Stromal cell of bone marrow (primary cell): ENCODE measurements at places on chromosomes 2 and 18.

- DNase-seq = no peak
Observed at GRCh38 chr2:210475706-210476105, 853 bp downstream of the LANCL1 start.

DNA sequence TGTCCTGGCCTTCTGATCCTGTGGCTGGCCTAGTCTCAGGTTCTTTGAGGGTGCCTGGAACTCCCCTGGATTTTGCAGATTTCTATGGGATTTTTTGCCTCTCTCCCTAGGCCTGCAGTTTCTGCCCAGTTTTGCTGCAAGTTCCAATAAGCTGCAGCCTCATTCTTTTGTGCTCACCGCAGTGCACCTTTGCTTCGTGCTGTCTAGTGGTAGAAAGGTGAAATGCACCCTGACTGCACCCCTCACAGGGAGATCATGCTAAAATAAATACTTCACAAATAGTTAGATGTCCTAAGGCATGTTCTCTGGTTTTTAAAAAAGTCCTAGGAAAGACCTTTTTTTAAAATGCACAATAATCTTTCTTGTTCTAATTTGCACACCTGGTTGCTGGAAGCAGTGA, 72.5 kb downstream of the GNAL start:
- DNase-seq = no peak

GRCh38 chr18:35142275-35142615, 98.6 kb upstream of the ZNF397 start:
- DNase-seq = no peak

GRCh38 chr2:237154082-237154638, 68.5 kb downstream of the COPS8 start:
- peak; percentile 42 for DNase-seq

DNA sequence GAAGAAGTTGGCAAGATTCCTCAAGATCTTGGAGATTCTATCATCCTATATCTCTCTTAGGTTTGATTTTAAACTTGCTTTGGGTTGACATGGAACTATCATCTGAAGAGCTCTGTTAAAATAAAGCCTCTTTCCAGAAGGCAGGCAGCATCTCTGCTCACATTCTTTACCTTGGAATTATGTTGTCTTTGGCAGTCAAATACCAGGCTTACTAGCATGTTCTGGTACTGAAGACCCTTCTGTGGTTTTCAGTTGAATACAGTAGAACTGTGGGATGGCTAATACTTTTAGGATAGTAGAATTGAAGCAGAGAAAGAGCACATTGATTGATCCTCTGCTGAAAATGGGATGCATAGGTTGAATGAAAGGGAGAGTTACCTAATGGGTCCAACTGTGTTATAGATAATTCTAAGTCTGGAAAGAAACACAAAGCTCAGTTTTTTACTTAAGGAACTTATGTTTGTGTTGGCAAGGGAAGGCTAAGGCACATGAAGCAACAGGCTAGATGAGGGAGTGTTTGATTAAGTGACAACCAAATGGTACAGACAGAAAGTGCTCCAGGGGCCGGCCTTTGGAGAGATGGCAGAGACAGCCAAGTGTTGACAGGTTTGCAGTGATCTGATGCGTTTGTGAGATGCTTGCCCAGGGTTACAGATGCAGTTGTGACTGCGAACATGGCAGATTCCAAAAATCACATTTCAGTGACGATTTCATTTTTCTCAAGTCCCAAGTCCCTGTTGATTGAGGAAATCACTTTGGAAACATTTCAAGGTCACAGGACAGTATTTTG, 397.9 kb downstream of the MEIS1 start:
- DNase-seq = no peak

DNA sequence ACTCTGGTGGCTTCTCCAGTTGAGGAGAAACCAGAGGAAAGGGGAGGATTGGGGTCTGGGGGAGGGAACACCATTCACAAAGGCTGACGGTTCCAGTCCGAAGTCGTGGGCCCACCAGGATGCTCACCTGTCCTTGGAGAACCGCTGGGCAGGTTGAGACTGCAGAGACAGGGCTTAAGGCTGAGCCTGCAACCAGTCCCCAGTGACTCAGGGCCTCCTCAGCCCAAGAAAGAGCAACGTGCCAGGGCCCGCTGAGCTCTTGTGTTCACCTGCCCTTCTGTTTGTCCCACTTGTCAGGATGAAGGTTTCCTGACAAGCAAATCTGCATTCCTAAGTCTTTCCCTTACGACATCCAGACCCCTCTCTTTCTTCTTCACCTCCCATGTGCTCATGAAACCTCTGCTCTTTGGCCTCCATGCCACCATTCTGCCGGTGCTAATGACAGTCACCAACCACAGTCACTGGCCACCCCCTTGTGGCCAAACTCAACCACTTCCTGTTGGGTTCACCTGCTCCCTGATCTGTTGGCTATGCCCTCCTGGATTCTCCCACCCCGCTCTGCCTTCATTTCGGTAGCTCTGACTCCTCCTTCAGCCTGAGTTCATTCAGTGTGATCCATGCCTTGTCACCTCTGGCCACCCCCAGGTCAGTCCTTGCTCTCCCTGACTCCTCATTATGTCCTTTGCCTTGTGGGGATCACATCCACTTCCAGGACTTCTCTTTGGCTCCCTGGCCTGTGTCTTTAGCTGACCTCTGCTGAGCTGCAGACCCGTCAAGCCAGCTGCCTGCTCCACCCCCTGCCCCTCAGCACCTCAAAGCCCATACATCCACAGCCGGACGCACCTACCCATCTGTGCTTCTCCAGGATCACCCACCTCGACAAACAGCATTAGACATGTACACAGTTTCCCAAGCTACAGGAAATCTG, 17.6 kb downstream of the EMX1 start:
- no peak for DNase-seq

- DNase-seq = no peak
Observed at GRCh38 chr2:228771315-228771714, 499.8 kb downstream of the PID1 start.

GRCh38 chr2:85534881-85535280, 4.1 kb upstream of the MAT2A start:
- DNase-seq = no peak

DNA sequence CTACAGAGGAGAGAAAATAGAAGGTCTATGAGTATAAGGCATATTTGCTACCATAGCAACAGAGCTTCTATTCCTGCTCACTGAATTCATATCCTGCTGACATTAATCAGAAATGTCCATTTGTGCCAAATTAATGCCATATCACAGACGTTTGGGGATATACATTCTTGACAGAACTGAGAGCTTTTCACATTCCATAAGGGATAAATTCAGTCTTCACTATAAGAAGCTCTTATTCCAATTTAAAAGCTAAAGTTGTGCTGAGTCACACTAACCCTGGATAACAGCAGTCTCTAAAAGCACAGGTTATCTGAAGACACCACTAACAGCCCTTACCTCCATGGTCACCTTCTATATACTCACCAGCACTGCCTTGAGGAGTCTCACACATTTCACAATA, 178.1 kb downstream of the RAB3GAP1 start:
- DNase-seq = no peak

- no peak for DNase-seq
Observed at GRCh38 chr18:3852321-3852720, 402.3 kb downstream of the TGIF1 start.

DNA sequence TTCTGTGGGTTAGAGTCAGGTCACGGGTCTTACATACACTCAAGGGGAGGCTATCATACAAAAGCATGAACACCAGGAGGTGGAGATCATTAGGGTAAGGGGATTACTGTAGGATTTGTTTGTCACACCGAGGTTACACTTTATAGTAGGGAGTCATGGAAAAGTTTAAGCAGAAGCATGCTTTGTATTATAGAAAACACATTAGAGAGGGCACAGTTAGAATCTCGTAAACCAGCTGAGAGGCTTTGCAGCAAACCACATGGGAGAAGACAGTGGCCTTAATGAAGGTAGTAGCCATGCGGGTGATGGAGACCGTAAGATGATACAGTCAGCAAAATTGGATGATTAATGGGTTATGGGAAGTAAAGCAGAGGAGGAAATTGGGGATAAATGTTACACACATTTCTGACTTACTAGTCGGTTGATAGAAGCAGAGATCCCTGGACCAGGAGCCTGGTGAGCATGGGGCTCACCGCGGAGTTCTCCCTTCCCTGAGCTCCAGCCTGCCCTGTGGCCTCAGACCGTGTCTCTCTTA, 75.6 kb downstream of the MAPRE2 start:
- DNase-seq = no peak

- DNase-seq = no peak
Observed at GRCh38 chr18:26003817-26004216, 86.6 kb downstream of the SS18 start.

- no peak for DNase-seq
Observed at GRCh38 chr18:78108554-78108953, 858.9 kb downstream of the GALR1 start.

- DNase-seq = no peak
Observed at GRCh38 chr18:22844190-22844589, 88.9 kb upstream of the RBBP8 start.

DNA sequence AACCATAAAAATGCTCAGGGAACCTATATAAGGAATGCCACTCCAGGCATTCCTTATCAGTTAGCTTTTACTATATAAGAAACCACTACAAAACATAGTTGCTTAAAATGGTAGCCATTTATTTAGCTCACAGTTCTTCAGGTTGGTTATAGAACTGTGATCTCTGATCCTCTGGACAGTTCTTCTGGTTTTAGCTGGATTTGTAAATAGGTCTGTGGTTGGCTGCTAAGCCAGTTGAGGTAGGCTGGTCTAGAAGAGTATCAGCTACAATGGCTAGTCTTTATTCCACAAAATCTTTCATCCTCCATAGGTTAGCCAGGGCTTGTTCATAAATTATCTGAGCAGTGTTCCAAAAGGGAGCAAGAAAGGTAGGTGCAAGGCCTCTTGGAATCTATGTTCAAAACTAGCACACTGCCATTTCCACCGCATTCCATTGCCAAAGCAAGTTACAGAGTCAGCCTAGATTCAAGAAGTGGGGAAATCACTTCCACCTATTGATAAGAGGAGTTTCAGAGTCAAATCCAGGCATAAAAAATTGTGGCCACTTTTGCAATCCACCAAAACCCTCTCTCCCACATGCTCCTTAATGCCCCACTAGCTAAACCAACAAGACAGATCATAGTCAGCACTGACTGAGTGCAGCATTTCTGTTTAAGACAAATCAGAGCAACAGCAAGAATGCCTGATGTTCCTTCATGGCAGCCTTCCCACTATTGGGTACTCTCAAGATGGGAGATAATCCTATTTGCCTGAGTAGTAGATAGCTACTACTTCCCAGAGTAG, 146.4 kb downstream of the IRS1 start:
- no peak for DNase-seq

DNA sequence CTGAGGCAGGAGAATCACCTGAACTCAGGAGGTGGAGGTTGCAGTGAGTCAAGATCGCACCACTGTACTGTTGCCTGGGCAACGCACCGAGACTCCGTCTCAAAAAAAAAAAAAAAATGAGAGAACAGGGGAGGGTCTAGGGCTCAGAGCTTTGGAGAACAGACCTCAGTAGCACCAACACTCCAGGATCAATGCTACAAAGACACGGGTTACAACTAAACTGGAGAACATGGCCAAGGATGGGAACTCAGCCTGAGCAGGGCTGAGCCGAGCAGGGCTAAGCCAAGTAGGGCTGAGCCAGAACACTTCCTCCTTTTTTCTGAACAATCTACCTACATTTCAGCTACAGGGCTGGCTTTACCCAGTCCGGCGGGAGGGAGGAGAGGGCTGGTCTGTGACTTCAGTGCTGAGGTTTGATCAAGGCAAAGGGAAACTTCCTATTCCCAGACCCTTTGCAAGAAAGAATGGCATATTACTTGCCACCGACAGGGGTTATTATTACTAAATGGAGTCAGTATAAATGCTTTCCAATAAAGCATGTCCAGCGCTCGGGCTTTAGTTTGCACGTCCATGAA, 2.9 kb upstream of the CASP8 start:
- DNase-seq = no peak

DNA sequence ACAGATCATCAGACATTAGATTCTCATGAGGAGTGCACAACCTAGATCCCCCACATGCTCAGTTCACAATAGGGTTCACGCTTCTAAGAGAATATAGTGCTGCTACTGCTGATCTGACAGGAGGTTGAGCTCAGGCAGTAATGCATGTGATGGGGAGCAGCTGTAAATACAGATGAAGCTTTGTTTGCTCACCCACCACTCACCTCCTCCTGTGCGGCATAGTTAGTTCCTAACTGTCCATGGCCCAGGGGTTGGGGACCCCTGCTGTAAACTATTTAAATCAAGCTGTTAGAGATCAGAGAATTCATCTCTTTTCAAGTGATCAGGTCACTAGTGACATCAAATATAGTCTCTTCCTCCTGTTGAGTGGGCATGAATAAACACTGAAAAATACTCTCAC, 88.8 kb upstream of the ACVR2A start:
- no peak for DNase-seq

DNA sequence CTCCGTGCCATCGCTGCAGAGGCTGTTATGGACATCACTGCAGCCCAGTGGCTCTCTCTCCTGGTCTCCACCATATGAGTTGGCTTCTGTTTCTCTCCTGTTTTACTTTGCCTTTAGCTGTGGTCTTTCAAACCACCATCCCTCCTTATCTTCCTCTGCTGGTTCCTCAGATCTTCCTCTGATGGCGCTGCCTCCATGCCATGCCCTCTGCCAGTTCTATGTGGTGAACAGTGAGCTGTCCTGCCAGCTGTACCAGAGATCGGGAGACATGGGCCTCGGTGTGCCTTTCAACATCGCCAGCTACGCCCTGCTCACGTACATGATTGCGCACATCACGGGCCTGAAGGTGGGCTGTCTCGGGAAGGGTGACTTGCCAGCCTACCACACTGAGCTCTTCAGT, 13.1 kb downstream of the TYMS start:
- no peak for DNase-seq

DNA sequence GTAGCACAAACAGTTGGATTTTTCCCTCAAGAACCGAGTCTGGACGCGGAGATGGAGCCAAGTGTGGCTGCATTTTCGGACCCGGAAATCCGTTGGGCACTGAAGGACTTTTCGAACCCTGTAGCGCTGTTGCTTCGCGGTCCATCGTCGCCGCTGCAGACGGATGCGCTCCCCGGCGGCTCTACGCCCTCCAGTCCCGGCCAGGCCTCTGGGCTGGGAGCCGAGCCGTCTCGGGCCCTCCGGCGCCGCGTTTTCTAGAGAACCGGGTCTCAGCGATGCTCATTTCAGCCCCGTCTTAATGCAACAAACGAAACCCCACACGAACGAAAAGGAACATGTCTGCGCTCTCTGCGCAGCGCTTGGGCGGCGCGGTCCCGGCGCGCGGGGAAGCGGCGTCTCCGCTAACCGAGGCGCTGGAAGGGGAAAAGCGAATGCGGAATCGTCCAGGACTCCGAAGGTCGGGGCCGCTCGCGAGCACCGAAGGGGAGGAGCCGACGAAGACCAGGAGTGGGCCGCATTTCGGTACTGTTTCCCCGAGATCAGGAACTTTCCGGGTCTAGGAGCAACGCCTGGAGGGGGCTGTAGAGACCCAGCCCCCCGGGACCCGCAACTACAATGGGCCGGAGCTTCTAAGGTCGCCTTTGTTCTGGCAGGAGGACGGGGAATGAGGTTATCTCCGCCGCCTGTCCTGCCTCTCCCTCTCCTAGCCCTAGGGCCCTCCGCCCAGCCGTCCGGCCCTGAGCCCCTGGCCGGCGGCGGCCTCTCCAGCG, 3.2 kb downstream of the EMX1 start:
- no peak for DNase-seq
